ENCODE measurements at places on chromosomes 4 and X.
A peak's percentile ranks its signal among the peaks of the same experiment; 100 is the strongest.

DNA sequence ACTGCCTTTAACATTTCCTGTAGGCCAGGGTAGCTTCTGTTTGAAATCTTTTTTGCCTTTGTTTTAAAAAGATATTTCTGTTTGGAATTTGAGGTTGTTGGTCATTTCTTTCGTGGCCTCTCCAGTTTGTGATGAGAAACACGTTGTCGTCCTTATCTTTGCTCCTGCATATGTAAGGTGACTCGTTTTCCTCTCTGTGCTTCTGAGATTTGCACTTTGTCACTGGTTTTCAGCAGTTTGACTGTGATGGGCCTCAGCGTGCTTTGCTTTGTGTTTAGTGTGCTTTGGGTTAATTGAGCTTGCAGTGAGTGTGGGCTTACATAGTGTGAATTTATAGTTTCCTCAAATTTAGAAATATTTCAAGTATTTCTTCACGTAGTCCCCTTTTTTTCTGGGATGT is 81.5 kb downstream of the FAM193A start:
- no peak for DNase-seq

GRCh38 chr4:82599336-82599735 is 37.5 kb upstream of the TMEM150C start:
- DNase-seq = no peak

DNA sequence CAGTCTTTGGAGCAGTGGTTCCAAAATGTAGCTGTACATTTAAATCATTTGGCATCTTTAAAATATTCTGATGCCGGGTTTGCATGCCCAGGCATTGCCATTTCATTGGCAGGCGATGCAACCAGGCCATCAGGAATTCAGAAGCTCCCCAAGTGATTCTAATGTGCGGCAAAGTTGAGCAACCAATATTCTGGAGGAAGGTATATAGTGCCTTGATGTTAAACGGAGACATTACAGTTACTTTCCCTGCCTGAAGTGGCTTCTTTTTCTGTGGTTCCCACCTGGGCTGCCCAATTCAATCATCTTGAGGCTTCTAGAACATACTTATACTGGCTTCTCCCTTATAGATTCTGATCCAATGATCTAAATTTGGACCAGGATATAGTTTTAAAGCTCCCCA is 68.7 kb upstream of the PGM2 start:
- DNase-seq = no peak

DNA sequence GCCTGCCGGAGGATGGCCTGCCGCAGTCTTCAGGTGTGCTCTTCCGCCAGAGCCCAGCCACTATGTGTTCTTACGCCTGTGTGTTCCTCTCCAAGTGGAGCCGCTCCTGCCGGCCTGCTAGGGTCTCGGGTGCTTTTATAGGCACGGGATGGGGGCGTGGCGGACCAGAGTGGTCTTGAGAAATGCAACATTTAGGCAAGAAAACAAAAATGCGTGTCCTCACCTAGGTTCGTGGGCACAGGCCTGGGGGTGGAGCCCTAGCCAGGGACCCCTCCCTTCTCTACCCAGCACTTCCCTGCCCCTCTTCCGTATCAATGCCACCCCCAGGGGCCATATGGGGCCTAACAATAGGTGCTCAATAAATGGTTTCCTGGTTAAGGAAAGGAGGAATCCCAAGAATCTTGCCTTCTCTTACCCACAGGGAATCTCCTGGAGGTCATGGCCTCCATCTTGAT is 34.4 kb upstream of the LRBA start:
- DNase-seq = no peak

- DNase-seq = no peak
Observed at GRCh38 chr4:184437565-184438265, 36.6 kb downstream of the IRF2 start.

DNA sequence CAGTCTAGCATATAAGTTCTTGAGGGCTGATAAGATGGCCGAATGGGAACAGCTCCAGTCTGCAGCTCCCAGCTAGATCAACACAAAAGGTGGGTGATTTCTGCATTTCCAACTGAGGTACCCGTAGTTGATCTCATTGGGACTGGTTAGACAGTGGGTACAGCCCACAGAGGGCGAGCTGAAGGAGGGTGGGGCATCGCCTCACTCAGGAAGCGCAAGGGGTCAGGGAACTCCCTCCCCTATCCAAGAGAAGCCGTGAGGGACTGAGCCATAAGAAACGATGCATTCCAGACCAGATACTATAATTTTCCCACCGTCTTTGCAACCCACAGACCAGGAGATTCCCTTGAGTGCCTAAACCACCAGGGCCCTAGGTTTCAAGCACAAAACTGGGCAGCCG is 109.0 kb downstream of the RPS6KA6 start:
- DNase-seq = no peak

- DNase-seq = no peak
Observed at GRCh38 chrX:1598876-1599790, 7.7 kb downstream of the AKAP17A start.

GRCh38 chr4:6782846-6783110 is 251 bp downstream of the KIAA0232 start:
- no peak for DNase-seq

DNA sequence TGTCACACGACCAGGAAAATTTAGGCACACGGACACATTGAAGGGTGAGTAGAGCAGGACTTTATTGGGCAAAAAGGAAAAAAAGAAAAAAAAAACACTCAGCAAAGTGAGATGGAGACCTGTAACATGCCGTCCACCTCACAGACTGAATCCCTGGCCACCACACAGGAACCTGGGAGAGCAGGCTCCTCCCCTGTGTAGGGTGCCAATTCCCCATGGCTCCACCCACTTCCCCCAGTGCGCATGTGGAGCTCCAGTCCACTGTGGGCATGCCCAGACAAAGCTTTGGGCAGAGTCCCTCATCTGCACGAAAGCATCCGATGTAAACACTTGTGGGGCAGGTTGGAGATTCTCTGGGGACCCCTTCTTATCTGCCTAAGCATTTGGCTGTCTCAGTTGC is 23.6 kb upstream of the CBR4 start:
- DNase-seq = no peak

DNA sequence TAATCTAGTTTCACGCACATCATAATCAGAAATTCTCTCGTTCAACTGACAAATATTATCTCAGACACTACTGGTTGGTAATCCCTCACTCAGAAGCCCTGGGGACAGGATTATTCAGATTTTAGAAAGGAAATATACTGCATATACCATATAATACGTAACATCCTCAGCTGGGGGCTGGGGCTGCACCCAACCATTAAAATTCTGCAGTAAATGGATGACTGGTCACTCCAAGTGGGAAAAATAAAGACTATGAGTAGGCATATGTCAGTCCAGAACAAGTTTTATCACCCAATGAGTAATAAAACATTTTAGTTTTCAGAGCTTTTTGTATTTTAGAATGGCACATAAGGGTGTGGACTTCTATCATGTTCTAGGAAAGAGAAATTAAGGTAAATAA is 121.7 kb upstream of the MAP3K15 start:
- no peak for DNase-seq

DNA sequence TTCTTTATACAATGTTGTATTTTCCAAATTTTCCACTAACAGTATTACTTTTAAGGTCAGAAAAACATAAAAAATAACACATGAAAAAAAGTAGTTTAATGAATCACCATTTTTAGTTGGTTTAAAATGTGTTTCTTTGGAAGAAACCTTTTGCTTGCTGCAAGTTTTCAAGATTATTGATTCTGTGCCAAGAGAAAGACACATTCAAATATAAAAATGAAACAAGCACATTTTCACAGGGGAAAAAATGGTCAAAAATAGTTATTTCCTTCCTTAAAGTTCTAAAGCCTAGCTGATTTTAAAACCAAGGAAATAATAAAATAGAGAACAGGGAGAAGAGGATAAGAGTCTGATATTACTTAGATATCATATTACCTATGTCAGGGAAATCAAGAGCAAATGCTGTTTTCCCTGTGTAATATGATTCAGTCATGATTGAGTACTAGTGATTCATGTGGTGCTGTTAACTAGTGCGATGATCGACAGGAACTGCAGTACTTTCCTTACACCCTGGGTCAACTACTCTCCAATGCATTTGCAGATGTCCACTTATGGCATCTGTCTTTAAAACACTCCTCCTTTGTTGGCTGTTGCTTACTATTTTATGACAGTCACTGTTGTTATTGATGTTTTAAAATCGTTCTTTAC is 103.8 kb downstream of the CAMK2D start:
- peak; percentile 56 for DNase-seq

- no peak for DNase-seq
Observed at GRCh38 chr4:14149176-14150053, 521.9 kb upstream of the BOD1L1 start.

- DNase-seq = no peak
Observed at GRCh38 chrX:39675619-39676018, 422.1 kb downstream of the BCOR start.

- no peak for DNase-seq
Observed at GRCh38 chrX:12118134-12118533, 20.1 kb upstream of the FRMPD4 start.

- DNase-seq = peak; percentile 66
Observed at GRCh38 chr4:40976343-40976742, 226.6 kb downstream of the NSUN7 start.

GRCh38 chr4:150176547-150176946 is 98.3 kb downstream of the DCLK2 start:
- DNase-seq = no peak

DNA sequence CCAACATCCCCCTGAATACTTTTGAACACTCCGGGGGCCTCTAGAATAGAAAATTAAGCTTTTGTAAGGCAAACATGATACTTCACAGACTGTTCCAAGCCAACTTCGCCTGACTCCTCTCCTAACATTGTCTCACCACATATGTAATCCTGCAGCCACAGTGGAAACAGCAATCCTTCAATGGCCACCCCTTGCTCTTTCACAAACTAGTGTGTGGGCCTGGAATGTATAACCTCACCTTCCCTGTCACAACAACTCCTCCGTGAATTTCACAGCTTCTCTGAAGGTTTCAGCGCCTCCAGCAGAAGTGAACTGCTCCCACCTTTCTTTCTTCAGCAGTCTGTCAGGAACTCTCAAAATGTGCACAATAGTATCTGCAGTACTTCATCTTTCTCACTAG is 185.1 kb downstream of the ADGRL3 start:
- no peak for DNase-seq

DNA sequence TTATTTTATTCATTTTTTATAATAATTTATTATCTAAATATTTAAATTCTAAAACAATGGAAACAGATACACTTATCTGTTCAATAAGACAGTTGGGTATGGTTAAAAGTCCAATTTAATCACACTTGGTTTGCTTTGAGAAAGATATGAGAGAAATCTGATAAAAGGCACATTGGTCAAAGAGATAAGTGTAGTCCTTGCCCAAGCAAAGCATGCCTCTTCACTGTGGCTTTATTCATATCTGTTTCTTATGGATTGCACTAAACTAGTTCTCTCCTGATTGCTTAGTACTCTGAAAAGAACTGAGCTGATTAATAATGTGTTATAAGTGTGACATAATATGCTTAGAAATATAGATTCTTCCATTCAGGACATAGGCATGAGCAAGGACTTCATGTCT is 39.8 kb downstream of the CXCL1 start:
- no peak for DNase-seq

DNA sequence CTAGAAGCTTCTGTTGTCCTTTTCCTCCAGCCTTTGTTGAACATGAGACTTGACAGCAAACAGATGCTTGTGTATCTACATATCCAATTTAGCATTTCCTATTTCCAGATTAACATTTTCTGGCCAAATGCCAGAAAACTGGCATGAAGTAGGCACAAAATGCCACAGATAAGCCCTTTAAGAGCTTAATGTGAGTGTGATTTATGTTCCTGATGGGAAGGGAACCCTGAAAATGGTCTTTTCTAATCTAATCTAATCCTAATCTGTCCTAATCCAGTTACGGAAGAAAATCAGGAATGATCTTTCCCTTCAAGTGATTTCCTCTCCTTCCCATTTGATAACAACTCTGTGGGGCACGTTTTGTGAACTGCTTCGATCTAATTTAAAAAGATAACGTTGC is 133.0 kb upstream of the C1QTNF7 start:
- no peak for DNase-seq

DNA sequence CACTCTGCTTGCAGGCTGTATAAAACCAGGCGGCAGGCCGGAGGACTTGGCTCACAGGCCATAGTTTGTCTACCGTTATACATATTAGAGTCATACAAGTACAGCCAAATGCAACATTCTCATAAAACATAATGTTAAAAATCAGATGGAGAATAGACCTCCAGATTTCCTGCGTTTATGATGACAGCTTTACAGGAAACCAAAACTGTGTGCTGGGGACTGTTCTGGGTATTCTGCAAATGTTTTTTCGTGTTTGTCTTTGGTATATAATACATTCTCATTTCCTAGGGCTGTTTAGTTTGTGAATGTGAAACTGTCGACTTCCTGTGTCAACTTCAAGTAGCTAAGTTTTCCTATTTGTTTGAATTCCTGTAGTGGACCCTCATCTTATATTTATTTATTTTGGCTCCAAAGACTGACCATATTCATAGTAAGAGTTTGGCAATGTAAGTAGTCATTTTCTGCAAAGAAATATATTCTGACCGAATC is 79.5 kb upstream of the FAM9C start:
- DNase-seq = no peak

- DNase-seq = no peak
Observed at GRCh38 chr4:110025718-110026117, 113.0 kb downstream of the EGF start.

DNA sequence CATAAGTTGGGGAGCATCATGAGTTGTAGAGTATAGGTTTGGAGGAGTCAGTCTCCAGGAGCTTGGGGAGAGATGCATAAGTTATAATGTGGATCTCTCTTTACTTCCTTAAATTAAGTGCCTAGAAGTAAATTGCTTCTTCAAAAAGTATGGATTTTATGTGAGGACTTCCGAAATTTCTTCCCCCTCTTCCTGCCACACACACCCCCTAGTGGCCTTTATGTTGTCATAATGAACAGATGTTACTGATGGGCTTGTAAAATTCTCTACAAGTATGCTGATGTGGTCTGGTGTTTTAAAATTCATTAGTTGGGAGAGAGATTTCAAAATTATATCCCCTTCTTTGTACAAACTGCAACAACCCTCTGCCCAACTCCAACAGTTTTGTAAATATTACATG is 2.3 kb upstream of the METTL14 start:
- DNase-seq = peak; percentile 31

DNA sequence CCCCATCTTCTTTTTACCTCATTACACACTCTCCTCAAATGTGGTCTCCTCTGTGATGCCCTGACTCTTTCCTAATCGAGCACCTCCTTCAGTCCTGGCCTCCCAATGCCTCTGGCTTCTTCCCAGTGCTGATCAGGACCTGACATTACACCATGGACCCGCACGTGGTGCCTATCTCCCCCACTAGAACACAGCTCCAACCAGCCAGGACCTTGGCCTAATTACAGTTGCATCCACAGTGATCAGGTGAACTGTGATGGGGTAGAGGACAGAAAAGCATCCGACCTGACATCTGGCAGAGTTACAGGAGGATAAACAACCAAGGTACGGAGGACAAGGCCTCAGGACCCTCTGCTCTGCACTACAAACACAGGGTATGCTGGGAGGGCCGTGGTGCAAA is 12.4 kb downstream of the LYAR start:
- DNase-seq = no peak

GRCh38 chr4:42371305-42372252 is 25.7 kb upstream of the SHISA3 start:
- DNase-seq = peak; percentile 61

- DNase-seq = no peak
Observed at GRCh38 chrX:124229374-124229773, 103.1 kb upstream of the TEX13D start.

All from kidney tubule cell (primary cell).